ENCODE measurements at places on chromosomes 5 and 9.

DNA sequence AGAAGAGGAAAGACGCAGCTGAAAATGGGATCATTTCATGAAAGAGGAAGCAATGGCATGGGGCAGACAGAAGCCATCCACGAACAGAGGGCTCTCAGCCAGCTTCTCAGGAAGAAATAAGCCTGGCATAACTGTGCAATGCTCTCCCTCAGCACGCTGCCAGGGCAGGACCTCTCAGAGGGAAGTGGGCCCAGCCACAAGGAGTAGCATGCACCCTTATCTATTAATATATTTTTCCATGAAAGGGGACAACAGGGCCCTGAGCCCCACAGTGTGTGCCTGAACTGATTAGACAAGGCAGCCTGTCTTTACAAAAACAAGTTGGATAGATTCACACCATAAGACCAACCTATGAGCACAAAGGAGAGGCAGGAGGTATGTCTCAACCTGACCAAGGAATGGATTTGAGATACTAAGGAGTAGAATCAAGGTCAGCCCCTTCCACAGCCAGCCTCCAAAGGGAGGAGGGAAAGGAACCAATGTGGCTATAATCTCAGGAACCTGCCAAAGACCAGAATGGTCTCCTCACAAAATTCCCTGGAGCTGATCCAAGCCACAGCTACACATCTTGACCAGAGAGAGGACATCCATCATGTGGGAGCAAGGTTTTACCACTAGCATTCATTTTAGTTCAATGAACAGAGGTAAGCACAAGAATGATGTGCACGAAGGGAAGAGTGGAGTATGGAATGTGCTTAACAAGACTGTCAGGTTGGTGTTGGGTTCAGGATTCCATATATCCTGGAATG, 154.8 kb downstream of the SIL1 start:
- ATAC-seq, result no peak

GRCh38 chr9:89354471-89354870, 36.2 kb downstream of the SECISBP2 start:
- ATAC-seq, result no peak

DNA sequence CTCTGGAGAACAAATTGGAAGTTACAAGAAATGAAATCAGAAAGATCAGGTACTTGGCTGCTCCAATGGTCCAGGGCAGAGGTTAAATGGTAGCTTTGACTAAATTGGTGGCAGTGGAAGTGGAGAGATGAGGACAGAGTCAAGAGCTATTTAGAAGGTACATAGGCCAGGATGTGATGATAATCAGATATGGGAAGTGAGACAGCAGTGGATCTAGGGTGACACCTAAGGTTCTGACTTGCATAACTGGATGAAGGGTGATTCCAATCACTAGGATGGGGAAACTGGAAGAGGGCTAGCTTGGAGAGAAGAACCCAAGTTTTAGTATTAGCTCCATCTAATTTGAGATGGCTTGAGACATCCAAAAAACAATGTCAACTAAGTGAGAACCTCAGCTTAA, 24.0 kb upstream of the NDUFB6 start:
- ATAC-seq, result no peak

- ATAC-seq, result peak; percentile 64
Observed at GRCh38 chr9:306907-307306, 92.2 kb downstream of the DOCK8 start.

DNA sequence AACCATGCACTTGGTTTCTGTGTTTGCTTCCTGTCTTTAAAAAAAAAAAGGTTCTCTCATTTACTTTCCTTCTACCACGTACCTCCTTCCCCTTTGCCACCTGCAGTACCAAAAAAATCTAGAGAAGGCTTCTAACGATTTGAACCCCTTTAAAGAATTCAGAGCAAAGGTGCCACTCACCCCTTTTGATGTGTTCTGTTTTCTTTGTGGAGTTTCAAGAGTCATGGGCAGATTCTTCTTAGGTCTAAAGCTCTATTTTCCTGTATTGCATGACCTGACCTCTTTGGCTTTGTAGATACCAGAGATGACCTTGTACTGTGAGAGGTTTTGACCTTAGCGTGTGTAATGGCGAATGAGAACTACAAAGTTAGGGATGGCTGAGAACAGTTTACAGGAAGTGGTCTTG, 29.0 kb downstream of the TXNDC8 start:
- ATAC-seq, result no peak

All from activated CD4-positive, CD25-positive, alpha-beta regulatory T cell treated with anti-CD3 and anti-CD28 coated beads, Interleukin-2, amount 50 U/mL, for 24 hours (primary cell).